ENCODE measurements at places on chromosomes 1 and 21. TPM values are rescaled to one million over a fixed set of nuclear protein-coding genes. Genes with fewer than 3 reads are reported as not detected.

Gene B3GALT2
- 3.3 TPM for total RNA-seq

Gene BCAS2
- 21.5 TPM for total RNA-seq

Gene ERICH3
- 2.5 TPM for total RNA-seq

Gene CR1L
- not detected for total RNA-seq

Gene GRIK3
- total RNA-seq: 0.83 TPM

Gene RGS1
- total RNA-seq: 10.9 TPM

Gene LDLRAD2
- not detected for total RNA-seq

Gene SLC37A1
- 66.0 TPM for total RNA-seq

Gene RAB13
- total RNA-seq: 15.5 TPM

Gene EPS8L3
- 263 TPM for total RNA-seq

Gene AMY1A
- not detected for total RNA-seq

Gene MTMR11
- 47.9 TPM for total RNA-seq

Gene SPATA1
- 0.18 TPM for total RNA-seq

Gene LACTBL1
- not detected for total RNA-seq

Gene OR2AK2
- total RNA-seq: not detected

Gene NBPF26
- total RNA-seq: 95.7 TPM

Gene NT5C1A
- not detected for total RNA-seq

Gene PLEKHG5
- total RNA-seq: 17.7 TPM

Gene MANEAL
- 3.8 TPM for total RNA-seq

Gene RUNX3
- 5.8 TPM for total RNA-seq

Gene DMBX1
- not detected for total RNA-seq

Gene TRIM58
- total RNA-seq: not detected

Data from Peyer's patch (tissue), 4 donors.